ENCODE measurements at places on chromosomes 16 and 17. TPM values are rescaled to one million over a fixed set of nuclear protein-coding genes. Genes with fewer than 3 reads are reported as not detected.

DNA sequence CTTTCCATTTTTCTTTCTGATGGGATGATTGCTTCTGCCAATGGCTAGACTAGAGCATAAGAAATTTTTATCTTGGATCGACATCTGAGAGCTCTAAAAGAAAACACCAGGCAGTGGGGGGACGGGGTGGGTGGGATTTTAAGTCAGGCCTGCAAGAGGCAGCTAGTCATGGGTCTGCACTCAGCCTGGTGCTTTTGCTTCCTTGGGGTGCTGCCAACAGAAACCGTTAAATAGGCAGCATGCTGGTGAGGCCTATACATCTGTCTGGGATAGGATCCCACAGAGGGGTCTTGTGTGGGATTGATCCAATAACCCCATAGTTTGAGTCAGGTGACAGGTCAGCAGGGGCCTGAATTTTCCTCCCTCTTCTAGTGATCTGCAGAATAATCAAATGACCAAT is 26.9 kb downstream of the ZNRF1 start:
- no peak for DNase-seq

Gene IRX5
- 27.9 TPM for polyA plus RNA-seq

Gene GPRC5B
- 46.9 TPM for polyA plus RNA-seq

Gene CKLF
- 45.0 TPM for polyA plus RNA-seq

- DNase-seq: no peak
Measured at GRCh38 chr17:11908711-11909146, 88.5 kb downstream of the ZNF18 start.

Gene CACNB1
- 12.9 TPM for polyA plus RNA-seq

Gene CCDC154
- 7.8 TPM for polyA plus RNA-seq

Data from left lung (tissue), 14 donors.